ENCODE measurements at places on chromosomes 5 and 9.

GRCh38 chr9:93013856-93014582 lies 44.5 kb upstream of the SUSD3 start:
- no peak for DNase-seq

- no peak for DNase-seq
Observed at GRCh38 chr9:132414731-132415130, 4.7 kb downstream of the CFAP77 start.

DNA sequence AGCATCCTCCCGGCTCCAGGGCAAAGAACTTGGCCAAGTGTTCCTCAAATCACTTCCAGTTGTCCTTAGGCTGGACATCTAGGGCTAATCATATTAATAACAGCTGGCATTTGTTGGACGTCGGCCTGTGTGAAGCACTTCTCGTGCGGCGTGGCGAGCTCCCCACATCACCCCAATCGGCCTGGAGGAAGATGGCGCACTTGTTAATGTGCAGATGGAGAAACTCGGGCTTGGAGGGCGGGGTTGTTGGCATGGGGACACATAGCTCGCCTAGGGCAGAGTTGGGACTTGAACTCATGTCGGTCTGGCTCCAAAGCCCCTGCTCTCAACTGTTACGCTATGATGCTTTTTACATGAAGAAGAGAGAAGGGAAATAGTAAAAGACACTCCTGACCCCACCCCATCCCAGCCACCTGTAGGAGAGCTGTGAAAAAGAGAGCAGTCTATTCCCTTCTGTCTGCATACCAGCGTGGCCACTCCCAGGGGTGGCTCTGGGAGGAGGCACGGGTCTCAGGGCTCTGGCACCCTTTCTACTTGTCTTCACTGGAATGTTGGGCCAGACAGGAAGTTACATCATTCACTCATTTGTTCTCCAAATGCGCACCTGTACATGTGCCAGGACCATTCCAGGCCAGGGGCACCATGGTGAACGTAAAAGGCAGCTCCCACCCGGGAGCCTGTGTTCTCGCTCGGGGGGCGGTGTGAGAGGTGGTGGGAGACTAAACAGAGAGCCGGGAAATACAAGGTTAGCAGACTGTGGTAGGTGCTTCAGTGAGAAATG lies 12.8 kb upstream of the NUP214 start:
- DNase-seq = no peak

- no peak for DNase-seq
Observed at GRCh38 chr5:173778784-173779304, 109.3 kb upstream of the CPEB4 start.

GRCh38 chr9:113219186-113219936 lies 1.7 kb downstream of the FKBP15 start:
- no peak for DNase-seq

DNA sequence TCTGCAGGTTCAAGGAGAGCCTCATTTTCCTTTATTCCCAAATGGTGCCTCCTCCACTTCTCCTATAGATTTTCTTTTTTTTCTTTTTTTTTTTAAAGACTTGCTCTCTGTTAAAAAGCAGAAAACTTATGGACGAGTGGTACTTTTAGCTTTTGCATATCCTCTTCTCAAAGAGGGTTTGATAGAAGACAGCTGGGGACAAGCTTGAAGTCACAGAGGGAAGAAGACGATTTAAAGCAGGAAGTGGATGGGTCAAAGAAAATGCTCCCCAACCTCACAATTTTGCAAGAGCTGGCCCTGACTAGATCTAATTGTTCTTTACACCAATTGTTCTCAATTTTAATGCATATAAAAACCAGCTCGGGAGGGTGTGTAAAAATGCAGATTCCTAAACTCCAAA lies 48.9 kb downstream of the APBA1 start:
- DNase-seq = no peak

GRCh38 chr5:173029499-173029921 lies 26.6 kb upstream of the CREBRF start:
- no peak for DNase-seq

GRCh38 chr9:85081963-85082362 lies 412.4 kb downstream of the NTRK2 start:
- no peak for DNase-seq

GRCh38 chr5:90558344-90559192 lies at the start of gene ADGRV1:
TSS of gene ADGRV1 (plus strand) at chr5:90558797. CDS start at chr5:90558896, 99 bp downstream.
- DNase-seq = no peak

- no peak for DNase-seq
Observed at GRCh38 chr5:57976506-57976905, 483.4 kb downstream of the PLK2 start.

- DNase-seq = no peak
Observed at GRCh38 chr5:181044093-181044599, 4.1 kb downstream of the BTNL9 start.

- DNase-seq = peak; percentile 77
Observed at GRCh38 chr9:86947146-86948073, at the start of gene GAS1. TSS of gene GAS1 (minus strand) at chr9:86947506. CDS start at chr9:86946779, 727 bp downstream.

DNA sequence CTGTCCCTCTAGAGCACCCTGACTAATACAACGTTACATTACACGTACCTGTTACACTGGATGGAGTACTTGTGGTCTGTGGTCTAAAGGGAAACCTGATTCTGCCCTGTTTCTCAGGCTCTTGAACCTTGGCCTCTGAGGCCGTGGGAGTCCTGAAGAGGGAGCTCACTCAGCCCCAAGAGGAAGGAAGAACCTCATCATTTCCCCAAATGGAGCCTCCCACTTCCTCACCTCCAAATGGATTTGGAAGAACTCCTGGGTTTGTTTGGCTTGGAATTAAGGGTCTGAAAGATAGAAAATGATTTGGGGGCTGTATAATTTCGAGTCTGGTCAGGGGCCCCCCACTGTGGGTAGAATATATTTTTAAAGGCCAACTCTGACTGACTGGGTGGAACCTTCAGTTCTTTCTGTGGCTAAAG lies 200.2 kb downstream of the SEMA6A start:
- no peak for DNase-seq

GRCh38 chr9:69121155-69122081 lies 52.7 kb upstream of the TJP2 start:
- DNase-seq = no peak

Data from GM04503 (cell line).